Hindlimb muscle (tissue), 1 donor: ENCODE measurements at places on chromosomes 7 and 10. TPM values are rescaled to one million over a fixed set of nuclear protein-coding genes. Genes with fewer than 3 reads are reported as not detected.

- DNase-seq: no peak
These were observed 53.2 kb downstream of the A1CF start for GRCh38 chr10:50832171-50832751.

- DNase-seq: no peak
These were observed 83.0 kb downstream of the PARD3 start for GRCh38 chr10:34731885-34732701.

The EGFR gene
- polyA plus RNA-seq: 21.0 TPM

The TMEM229A gene
- polyA plus RNA-seq: 0.09 TPM

- DNase-seq: no peak
These were observed 2.3 kb upstream of the HOXA13 start for GRCh38 chr7:27202018-27202861.
